NCI-H226 (cell line): ENCODE measurements at places on chromosomes 11 and 22.

DNA sequence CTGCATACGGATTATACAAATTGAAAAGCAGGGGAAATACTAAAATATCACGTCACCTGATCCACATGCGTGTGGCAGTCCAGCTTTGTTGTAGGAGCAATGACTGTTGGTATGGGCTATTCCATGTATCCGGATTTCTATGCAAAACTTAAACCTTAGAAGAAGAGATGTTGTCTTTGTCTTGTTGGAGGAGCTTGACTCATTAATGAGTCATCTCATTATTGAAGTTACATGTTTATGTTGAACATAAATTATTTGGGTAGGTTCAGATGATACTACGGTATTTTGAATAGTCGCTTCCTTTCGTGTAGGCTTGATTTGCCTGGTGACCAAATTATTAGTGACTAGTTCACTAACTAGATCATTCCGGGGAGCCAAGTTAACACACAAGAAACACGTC lies 806 bp upstream of the SAAL1 start:
- no peak for DNase-seq

GRCh38 chr11:95682552-95682951 lies 107.0 kb downstream of the FAM76B start:
- peak; percentile 56 for DNase-seq

- DNase-seq, result no peak
Measured at GRCh38 chr11:6799402-6799801, at the start of gene OR6A2. Gene OR6A2 (minus strand): TSS chr11:6799689. CDS start chr11:6795708, 3,981 bp downstream.

DNA sequence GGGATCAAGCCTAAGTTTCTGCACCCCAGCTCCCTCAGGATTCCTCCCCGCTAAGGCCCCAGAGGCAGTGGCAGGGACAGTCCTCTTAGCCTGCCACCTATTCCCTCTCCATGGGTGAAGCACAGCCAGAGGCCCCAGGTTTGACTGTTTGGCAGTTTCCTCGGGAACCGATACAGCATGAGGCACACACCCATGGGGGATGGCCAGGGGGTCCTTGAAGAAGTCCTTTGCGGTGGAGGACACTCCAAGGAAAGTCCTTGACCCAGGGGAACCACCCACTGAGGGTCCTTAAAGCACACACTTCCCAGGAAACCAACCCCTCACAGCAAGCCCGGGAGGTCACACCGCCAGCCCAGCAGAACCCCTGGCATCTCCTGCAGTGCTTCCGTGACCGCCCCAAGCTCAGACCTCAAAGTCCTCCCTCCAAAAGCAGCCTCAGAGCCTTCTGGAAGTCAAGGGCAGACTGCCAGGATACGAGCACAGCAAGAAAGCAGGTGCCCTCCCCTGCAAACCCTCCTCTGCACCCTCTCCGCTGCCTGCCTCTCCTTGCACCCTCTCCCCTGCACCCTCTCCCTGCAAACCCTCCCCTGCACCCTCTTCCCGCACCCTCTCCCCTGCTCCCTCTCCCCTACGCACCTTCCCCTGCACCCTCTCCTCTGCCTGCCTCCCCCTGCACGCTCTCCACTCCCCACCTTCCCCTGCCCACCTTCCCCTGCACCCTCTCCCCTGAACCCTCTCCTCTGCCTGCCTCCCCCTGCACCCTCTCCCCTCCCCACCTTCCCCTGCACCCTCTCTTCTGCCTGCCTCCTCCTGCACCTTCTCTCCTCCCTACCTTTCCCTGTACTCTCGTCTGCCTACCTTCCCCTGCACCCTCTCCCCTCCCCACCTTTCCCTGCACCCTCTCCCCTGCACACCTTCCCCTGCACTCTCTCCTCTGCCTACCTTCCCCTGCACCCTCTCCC lies 1.4 kb downstream of the SIGIRR start:
- DNase-seq, result no peak

DNA sequence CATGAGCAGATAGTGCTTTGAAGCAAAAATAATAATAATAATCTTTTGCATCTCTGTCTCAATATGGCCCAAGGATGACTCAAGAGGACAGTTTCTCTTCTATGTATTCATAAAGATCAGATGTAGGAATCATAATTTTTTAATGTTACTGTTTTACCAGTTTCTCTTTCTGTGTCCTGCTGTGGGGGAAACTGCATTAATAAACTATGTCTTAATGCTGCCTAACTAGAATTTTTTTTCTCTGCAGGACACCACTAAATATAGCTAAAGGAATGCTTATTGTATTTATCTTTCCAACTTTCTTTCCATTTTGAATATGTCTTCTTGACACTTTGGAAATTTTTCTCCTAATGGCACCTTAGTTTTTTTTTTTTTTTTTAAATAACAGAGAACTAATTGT lies 6.5 kb downstream of the FJX1 start:
- DNase-seq, result no peak

GRCh38 chr11:88178191-88178590 lies 2.9 kb upstream of the RAB38 start:
- no peak for DNase-seq
